ENCODE measurements at places on chromosomes 13 and 19.

- DNase-seq, result no peak
These were observed 21.5 kb downstream of the RYR1 start for GRCh38 chr19:38455031-38455430.

DNA sequence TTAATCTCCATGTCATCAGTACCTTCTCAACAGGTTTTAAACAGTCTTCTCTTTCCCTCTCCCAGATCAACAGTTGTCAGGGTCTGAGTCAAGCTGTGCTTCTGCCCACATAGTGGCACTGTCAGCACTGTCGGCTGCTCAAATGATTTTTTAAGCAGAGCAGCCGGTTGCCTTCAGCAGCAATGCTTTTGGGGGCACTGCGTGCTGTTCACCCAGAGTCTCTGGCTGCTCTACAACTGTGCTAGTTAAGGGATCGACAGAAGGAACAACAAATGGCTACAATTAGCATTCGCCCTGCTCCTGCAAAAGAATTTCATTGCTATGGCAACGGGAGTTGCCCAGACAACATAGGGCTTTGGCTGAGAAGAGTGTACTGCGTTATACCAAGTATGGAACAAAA lies 412.9 kb downstream of the DIAPH3 start:
- no peak for DNase-seq

DNA sequence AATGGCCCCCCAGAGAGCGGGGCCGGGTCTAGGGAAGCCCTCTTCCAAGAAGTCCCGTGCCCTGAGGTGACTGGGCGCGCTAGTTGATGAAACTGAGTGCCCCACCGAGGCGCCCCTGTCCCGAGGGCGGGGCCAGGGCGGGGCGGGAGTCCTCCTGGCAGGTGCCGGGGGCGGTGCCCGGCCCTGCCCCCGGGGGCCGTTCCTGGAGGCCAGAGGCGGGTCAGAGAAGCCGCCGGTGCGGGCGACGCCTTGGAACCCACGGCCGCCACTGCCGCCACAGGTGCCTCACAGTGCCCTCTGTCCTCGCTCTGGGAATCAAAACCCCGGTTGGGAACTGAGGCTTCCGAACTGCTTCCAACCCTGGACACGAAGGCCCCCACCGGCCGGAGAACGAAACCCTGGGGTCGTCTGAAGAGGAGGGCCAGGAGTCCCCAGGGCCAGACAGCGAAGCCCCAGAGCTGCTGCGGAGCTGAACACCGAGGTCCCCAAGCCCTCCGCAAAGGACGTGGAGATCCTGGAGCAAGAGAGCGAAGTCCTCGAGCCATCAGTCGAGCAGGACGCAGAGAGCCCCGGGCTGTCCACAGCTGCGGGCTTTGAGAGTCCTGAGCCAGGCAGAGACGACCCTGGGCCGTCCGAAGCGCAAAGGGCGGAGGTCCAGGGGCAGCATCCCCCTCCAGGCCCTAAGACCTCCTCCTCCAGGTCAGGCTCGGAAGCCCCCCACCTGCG lies at the start of gene MISP3:
TSS of gene MISP3 (plus strand) at position 252 of the 726 bp plus-strand sequence. CDS start 524 bp downstream, outside the sequence.
- DNase-seq, result peak; percentile 36

DNA sequence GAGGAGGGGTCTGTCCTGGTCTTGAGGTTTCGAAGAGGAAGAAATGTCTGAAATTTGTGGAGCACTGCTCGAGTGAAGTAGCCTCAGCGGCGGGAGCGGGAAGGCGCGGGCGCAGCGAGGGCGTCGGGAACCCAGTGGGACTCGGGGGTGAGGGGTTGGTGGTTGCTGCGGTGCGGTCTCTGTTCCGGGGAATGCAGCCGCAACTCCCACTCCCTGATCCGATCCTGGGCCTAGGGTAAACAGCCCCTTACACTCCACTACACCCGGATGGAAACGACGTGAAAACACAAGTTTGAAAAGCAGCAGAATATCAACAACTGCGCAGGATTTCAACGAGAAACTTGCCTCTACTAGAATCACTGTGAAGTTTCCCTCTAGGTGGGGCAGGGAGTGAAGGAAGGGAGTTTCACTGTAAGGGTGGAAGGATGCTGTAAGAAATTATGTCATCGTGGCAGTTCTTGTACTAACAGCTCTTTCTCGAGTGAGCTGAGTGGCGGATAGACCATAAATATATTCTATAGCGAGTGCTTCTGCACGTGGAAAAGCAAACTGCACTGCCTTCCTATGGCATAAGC lies 2.0 kb upstream of the KLF12 start:
- peak; percentile 59 for DNase-seq

GRCh38 chr19:497869-498510 lies 1.7 kb downstream of the MADCAM1 start:
- no peak for DNase-seq

- DNase-seq, result no peak
These were observed 42.6 kb downstream of the RCBTB2 start for GRCh38 chr13:48490241-48490640.

DNA sequence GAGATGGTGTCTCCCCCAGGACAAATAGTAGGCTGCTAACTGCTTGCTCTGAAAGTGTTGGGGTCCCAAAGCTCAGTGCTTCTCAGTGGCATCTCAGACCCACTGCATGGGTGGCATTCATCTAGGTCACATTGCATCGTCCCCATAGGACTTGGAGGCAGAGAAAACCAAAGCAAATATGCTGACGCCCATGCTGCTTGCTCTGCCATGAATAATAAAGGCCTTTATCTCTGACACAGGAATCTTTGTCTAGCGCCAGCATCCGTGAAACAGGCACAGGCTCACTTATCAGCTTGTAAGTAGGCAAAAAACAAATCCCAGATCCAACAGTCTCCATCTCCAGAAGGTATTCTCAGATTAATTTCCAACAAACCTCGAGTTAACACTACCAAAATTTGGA lies 18.9 kb upstream of the IPO5 start:
- DNase-seq, result no peak

- DNase-seq, result no peak
These were observed 7.0 kb upstream of the ZFP36 start for GRCh38 chr19:39399668-39400050.

GRCh38 chr13:73193554-73193953 lies 134.7 kb downstream of the KLF5 start:
- DNase-seq, result no peak

DNA sequence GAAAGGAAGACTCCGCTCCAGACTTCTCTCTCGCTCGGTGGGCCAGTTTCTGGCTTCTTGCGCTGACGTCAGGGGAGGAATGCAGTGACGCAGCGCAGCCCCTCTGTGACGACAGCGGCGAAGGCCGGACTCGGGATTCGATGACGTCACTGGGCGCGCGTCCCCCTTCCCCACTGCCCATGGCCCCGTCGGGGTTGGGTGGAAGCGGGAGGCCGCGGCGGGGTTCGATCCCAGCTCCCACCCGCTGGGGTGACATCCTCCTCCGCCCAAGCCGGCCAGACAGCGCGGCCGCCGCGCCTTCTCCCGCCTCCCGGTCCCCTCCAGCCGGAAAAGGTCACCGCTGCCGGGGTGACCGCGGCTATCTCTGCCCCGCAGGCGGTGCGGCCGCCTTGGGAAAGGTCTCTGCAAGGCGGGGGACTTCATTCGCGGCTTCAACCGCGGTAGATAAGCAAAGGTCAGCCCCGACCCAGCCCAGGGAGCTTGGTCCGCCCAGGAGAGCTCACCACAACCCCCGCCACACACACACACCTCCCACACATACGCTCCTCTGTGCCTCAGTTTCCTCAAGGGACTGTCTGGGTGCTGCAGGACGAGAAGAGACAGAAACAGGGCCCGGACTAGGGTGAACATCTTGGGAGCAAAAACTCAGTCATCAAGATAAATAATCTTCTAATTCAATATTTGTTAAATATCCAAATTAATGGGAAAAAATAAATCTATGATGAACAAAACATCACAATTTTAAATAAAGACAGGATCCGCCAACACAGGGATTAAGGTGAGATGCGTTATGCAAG lies 844 bp upstream of the RFX1 start:
- no peak for DNase-seq
